ENCODE measurements at places on chromosomes 6 and 20. TPM values are rescaled to one million over a fixed set of nuclear protein-coding genes. Genes with fewer than 3 reads are reported as not detected.
A peak's percentile ranks its signal among the peaks of the same experiment; 100 is the strongest.

DNA sequence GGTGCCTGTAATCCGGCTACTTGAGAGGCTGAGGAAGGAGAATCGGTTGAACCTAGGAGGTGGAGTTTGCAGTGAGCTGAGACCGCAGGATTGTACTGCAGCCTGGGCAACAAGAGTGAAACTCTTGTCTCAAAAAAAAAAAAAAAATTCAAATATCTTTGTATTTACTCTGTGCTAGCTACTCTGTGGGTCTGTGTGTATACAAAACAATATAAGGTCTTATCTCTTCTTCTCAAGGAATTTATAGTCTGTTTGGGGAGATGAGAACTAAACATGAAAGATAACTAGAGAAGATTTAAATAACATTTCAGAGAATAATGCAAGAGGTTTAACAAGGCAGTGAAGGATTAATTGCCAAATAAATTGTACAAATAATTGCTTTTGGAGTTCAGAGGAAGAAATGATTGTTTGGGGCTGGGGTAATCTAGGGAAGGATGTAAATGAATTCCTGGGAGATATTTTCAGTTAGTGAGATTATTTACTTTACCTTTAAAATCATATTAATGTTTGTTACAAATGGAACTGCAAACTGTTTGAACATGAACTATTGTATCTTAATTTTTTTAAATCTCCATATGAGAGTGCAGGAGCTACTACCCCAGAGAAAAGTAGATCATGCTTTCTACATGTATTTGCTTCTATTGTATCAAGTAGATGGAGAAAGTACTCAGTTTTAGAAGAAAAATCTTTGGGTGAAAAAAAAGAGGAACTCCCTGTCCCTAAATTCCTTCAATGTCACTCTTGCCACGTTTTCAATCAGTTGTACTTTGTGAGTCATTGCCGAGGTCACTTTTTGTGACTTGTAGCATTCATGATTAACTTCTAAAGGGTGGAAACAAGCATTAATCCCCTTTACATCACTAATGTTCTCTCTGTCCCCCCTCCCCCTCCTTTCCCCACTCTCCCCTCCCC lies 39.0 kb downstream of the NCOA3 start:
- H3K4me1 ChIP-seq: peaks cover 37% of the 10 kb centered on the region
- H3K36me3 ChIP-seq: no peaks in the 10 kb centered on the region
- H3K4me3 ChIP-seq: no peak overlapping the region
- DNase-seq: no peak
- no peaks in the 10 kb centered on the region for H3K27me3 ChIP-seq

The POM121L2 gene
- not detected for total RNA-seq

GRCh38 chr6:16486661-16487060 lies 248.3 kb downstream of the GMPR start:
- peak overlapping the region; percentile 80 for H3K4me3 ChIP-seq
- H3K4me1 ChIP-seq: peaks cover 73% of the 10 kb centered on the region
- no peak for DNase-seq
- no peaks in the 10 kb centered on the region for H3K27me3 ChIP-seq
- peaks cover 13% of the 10 kb centered on the region for H3K36me3 ChIP-seq

The ACOT13 gene
- 10.2 TPM for total RNA-seq

DNA sequence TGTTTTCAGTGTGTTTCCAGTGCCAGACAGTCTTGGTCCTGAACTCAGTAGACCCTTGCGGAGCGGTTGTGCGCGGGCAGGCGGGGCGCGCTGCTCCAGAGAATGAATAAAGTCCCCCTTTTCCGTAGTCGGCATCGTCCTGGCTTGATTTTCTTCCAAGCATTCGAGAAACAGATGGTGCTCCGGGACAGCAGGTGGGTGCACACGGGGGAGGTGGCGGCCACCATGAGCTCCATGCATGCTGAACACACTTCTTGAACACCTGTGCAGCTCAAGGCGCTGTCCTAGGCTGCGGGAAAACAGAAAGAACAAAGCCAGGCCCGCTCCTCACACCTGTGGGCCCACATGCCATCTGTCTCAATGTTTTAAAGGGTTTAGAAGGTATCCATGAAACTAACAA lies 125.2 kb downstream of the TAF4 start:
- H3K4me1 ChIP-seq: no peaks in the 10 kb centered on the region
- H3K27me3 ChIP-seq: no peaks in the 10 kb centered on the region
- no peak overlapping the region for H3K27ac ChIP-seq

GRCh38 chr20:54131675-54132611 lies 41.8 kb downstream of the CYP24A1 start:
- H3K4me3 ChIP-seq: no peak overlapping the region
- no peak for DNase-seq
- no peaks in the 10 kb centered on the region for H3K4me1 ChIP-seq
- no peaks in the 10 kb centered on the region for H3K27me3 ChIP-seq
- no peak overlapping the region for H3K27ac ChIP-seq

DNA sequence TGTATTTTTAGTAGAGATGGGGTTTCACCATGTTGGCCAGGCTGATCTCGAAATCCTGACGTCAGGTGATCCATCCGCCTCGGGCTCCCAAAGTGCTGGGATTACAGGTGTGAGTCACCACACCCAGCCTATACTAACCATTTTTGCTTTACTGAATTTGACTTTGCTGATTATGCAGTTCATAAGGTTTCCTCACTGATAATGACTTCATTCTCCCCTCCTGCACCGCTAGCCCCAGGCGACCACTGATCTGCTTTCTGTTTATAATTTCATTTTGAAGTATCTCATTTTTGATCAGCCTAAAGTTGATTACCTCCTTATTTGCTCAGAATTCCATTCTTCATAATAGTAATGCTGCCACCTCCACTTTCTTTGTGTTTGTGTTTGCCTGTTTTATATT lies 48.7 kb upstream of the FAM83D start:
- DNase-seq: no peak
- H3K27me3 ChIP-seq: no peaks in the 10 kb centered on the region
- H3K4me1 ChIP-seq: peaks cover 92% of the 10 kb centered on the region
- H3K27ac ChIP-seq: peak overlapping the region; percentile 96
- H3K36me3 ChIP-seq: peaks cover 1% of the 10 kb centered on the region

The CDH4 gene
- not detected for total RNA-seq

DNA sequence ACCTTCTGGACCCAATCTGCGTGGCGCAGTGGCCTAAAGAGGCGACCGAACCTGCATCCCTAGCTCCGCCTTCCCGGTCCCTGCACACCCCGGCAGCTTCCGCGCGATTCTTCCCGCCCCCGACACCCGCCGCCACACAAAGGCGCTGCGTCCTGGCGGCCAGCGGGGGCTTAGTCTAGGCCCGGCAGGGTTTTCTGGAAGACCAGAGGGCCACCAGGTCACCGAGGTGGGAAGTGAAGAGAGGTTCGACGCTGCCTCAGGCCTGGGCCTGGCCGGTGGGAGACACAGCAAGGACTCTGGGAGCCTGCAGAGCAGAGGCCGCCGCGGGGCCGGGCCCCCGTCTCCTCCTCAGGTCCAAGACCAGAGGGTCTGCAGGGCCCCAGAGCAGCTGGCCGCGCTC lies 154.9 kb downstream of the OR2B2 start:
- peak overlapping the region; percentile 90 for H3K4me3 ChIP-seq
- peak overlapping the region; percentile 41 for H3K27ac ChIP-seq
- H3K27me3 ChIP-seq: peaks cover 9% of the 10 kb centered on the region
- peaks cover 37% of the 10 kb centered on the region for H3K4me1 ChIP-seq

The DEFB115 gene
- total RNA-seq: not detected

GRCh38 chr6:68328156-68328555 lies 306.9 kb upstream of the ADGRB3 start:
- no peak overlapping the region for H3K27ac ChIP-seq
- H3K36me3 ChIP-seq: no peaks in the 10 kb centered on the region
- DNase-seq: no peak
- H3K4me1 ChIP-seq: no peaks in the 10 kb centered on the region
- no peaks in the 10 kb centered on the region for H3K27me3 ChIP-seq

GRCh38 chr20:44651684-44652423 lies at the start of gene ADA:
Gene ADA (minus strand): TSS chr20:44651699. CDS start chr20:44651607, 92 bp downstream.
- peak within 1 kb of the TSS; percentile 98 for H3K4me3 ChIP-seq
- peaks cover 32% of the 10 kb centered on the region for H3K4me1 ChIP-seq
- peak within 1 kb of the TSS; percentile 92 for H3K27ac ChIP-seq
- peaks cover 6% of the 10 kb centered on the region for H3K36me3 ChIP-seq

GRCh38 chr6:31446481-31446880 lies 43.1 kb downstream of the MICA start:
- H3K27ac ChIP-seq: no peak overlapping the region
- H3K4me1 ChIP-seq: no peaks in the 10 kb centered on the region
- no peak for DNase-seq
- no peak overlapping the region for H3K4me3 ChIP-seq

DNA sequence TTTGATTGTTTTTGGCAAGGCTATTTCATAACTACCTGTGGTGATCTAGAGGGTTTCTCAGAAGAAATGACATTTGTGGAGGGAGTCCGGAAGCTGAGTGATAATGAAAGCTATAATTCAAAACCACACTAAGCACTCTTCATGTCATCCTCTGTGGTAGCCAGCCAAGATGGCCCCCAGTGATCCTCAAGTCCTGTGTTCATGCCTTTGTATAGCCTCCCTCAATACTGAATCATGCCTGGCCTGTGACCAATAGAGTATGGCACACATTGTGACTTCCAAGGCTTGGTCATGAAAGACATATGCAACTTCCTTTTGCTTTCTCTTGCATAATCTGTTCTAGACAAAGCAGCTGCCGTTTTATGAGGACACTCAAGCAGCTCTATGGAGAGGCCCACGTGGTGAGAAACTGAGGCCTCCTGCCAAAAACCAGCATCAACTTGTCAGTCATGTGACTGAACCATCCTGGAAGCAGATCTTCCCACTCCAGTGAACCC lies 12.8 kb upstream of the DNAAF9 start:
- DNase-seq: peak; percentile 79
- peaks cover 5% of the 10 kb centered on the region for H3K27me3 ChIP-seq
- H3K27ac ChIP-seq: peak overlapping the region; percentile 94
- no peaks in the 10 kb centered on the region for H3K36me3 ChIP-seq

DNA sequence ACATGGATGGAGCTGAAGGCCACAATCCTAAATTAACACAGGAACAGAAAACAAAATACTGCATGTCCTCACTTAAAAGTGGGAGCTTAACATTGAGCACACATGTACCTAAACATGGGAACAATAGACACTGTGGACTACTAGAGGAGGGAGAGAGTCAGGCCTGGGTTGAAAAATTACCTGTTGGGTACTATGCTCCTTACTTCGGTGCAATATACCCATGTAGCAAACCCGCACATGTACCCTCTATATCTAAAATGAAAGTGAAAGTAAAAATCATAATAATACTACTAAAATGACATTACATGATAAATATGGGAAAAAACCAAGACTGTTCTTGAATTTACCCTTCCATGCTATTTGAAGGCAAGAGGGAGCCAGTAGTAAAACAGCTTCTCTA lies 1273.8 kb upstream of the ADGRB3 start:
- H3K4me1 ChIP-seq: no peaks in the 10 kb centered on the region
- H3K27ac ChIP-seq: no peak overlapping the region
- H3K27me3 ChIP-seq: no peaks in the 10 kb centered on the region
- H3K36me3 ChIP-seq: peaks cover 5% of the 10 kb centered on the region
- no peak for DNase-seq

The SUMO4 gene
- total RNA-seq: 9.0 TPM

GRCh38 chr6:16717275-16717942 lies 43.9 kb downstream of the ATXN1 start:
- no peak for DNase-seq
- peak overlapping the region; percentile 47 for H3K27ac ChIP-seq

DNA sequence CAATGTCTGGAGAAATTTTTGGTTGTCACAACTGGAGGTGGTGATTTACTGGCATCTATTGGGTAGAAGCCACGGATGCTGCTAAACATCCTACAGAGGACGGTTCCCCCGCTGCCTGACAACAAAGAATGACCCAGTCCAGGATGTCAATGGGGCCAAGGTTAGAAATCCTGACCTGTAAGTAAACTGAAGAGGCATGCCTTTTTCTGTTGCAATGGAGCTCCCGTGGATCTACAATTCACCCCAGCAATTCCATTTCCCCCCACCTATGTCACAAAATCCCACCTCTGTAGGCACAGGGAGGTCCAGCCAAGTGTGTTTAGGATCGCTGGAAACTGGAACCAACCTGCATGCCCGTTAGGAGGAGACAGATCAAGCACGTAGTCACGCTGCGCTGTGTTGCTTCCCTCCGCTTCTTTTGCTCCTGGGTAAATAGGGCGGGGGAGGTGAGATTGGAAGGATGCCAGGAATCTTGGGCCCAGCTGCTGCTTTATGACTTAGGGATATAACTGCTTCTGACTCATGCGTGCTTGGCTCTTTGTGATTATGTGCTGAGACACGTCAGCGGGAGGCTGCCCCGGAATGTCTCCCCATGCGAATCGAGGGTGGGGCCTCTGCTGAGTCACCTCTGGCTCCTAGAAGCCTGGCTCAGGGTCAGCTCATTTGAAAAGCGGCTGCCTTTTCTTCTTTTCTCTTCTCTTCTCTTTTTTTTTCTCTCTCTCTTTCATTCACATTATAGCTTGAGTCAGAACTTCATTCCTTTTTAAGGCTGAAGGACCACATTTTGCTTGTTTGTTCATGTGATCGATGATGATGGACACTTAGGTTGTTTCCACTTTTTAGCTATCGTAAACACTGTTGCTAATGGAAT lies 12.4 kb upstream of the PEDS1 start:
- peak; percentile 84 for DNase-seq
- peak overlapping the region; percentile 76 for H3K4me3 ChIP-seq
- H3K27me3 ChIP-seq: no peaks in the 10 kb centered on the region
- no peaks in the 10 kb centered on the region for H3K36me3 ChIP-seq
- peaks cover 17% of the 10 kb centered on the region for H3K4me1 ChIP-seq

The MRPL14 gene
- 49.9 TPM for total RNA-seq

DNA sequence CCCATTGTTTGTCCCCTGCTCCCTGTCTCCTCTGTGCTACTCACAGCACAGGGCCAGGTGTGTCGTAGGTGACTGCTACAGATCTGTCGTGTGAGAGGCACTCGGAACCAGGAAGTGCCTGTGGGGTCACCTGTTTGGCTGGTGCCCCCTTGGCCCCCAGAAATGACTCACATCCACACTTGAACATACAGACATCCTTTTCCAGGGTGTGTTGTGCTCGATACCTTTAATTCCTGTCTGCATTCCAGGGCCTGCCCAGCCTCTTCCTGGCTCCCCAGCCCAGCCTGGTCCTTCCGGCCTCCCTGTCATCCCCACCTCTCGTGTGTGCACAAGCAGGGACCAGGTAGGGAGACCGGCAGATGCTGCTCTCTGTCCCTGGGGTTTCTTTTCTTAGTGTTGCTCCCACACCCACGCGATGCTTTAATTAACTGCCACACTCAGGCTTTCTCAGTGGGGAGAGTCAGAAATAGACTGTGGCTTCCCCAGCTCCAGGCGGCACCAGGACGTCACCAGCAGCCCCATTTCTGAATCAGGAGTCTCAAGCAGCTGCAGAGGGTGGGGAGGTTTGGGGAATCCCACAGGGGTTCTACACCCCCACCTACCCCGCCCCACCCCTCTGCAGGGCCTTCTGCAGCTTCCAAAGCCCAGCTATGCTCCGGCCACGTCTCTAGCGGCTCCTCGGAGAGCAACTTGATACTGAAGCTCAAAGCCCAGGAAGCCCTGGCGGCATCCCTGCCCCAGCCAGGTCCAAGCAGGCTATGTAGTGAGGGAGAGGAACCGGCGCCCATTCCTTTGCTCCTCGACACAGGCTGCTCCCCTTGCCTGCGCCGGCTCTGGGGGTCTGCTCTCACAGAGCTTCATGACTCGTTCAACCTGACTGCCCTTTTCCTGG lies 102.2 kb downstream of the SYCP2 start:
- H3K4me3 ChIP-seq: no peak overlapping the region
- no peak overlapping the region for H3K27ac ChIP-seq
- no peaks in the 10 kb centered on the region for H3K36me3 ChIP-seq

GRCh38 chr6:3011592-3011991 lies 11.9 kb downstream of the NQO2 start:
- H3K27me3 ChIP-seq: no peaks in the 10 kb centered on the region
- H3K27ac ChIP-seq: no peak overlapping the region
- no peak for DNase-seq
- peaks cover 13% of the 10 kb centered on the region for H3K4me1 ChIP-seq
- no peak overlapping the region for H3K4me3 ChIP-seq

Measured in natural killer cell treated with Interleukin-12 subunit alpha and Interleukin-12 subunit beta and Interleukin-15 and Interleukin-18, amount 100 ng/mL, for 72 hours (primary cell).